ENCODE measurements at places on chromosomes 2 and 18. TPM values are rescaled to one million over a fixed set of nuclear protein-coding genes. Genes with fewer than 3 reads are reported as not detected.

Gene SFT2D3
- 4.9 TPM for total RNA-seq

Gene CCDC68
- 0.26 TPM for total RNA-seq

Gene ONECUT2
- total RNA-seq = not detected

Gene DES
- total RNA-seq = not detected

Gene MTLN
- total RNA-seq = 68.2 TPM

Gene GALNT3
- total RNA-seq = under 0.01 TPM

Gene GPR39
- not detected for total RNA-seq

Gene NAT8
- not detected for total RNA-seq

Gene UGT1A10
- not detected for total RNA-seq

Gene TTC31
- total RNA-seq = 7.3 TPM

DNA sequence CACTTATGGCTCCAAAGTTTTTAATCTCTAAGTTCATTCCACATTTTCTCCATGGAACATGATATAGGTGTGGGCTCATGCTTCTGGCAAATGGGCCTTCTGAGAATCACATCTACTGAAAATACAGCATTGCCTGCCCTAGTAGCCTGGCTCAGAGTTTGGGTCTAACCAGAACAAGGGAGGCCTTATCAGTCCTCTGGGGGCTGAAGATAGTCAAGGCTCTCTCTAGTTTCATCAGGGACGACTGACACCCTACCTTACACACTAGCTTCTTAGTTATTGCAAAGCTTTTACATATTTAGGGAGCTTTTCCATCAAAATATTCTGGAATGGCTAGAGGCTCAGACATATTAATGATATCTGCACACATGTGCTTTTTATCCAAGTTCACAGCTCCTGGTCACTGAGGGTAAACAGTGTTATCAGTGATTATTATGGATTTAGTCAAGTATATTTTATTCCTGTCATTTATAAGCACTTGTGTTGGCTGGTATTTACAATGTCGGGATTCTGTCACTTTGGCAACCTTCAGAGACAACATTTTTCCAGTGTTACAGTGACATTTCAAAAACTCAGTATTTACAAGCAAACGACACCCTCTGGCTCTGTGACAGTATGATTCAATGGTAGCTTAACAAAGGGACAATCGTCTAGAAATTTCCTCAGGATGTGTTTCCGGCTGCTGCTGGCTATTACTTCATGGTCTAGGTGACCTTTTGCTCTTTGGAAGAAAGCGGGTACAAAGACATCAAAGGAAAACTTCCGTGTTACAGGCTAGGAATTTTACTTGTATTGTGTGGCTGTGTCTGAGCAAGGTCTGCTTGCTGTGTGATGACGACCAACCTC, 200.6 kb downstream of the TCF4 start:
- peak; percentile 87 for DNase-seq

DNA sequence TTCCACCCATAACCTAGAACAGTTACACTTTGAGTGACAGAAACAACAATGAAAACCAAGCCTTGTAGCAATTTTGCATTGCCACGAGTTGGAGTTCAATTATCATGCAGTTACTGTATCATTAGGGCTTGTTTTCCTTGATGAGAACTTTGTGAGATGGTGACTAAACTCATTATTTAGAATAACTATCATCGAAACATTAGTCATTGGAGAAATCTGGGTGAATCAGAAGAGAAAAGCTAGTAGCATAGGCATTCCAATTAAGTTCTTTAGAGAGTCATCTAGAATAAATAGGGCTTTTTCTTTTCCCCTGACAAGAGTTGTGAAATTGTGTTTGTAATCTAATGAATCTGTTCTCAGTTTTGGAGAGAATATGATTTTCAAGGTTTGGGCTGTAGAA, 122.8 kb upstream of the DOCK10 start:
- no peak for DNase-seq

- peak; percentile 37 for DNase-seq
Measured at GRCh38 chr2:165203689-165204559, at the start of gene SCN3A. Gene SCN3A, minus strand, starts transcription at chr2:165204050. Its CDS starts 27,656 bp downstream, at chr2:165176394.

- DNase-seq = peak; percentile 52
Measured at GRCh38 chr2:189407281-189408209, 33.7 kb upstream of the WDR75 start.

DNA sequence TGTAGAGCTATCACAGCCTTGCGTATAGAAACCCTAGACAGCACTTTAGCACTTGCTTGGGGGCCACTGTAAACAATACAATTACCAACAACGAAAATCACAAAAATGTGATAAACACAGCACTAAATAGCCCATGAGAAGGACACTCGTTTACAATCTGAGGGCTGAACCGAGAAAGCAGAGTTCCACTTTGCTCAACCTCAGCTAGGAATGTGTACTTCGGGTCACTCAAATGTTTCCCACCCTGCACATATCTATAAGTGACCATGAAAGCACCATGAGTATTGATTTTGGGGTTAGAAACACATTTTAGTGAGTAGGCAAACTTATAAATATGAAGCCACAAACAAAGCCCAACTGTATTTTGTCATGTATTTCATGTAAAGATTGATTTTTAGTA, 62.3 kb downstream of the FRZB start:
- no peak for DNase-seq

GRCh38 chr2:183459466-183459865, 335.2 kb downstream of the NUP35 start:
- DNase-seq = no peak

- no peak for DNase-seq
Measured at GRCh38 chr2:74004212-74005182, 19.8 kb downstream of the TET3 start.

DNA sequence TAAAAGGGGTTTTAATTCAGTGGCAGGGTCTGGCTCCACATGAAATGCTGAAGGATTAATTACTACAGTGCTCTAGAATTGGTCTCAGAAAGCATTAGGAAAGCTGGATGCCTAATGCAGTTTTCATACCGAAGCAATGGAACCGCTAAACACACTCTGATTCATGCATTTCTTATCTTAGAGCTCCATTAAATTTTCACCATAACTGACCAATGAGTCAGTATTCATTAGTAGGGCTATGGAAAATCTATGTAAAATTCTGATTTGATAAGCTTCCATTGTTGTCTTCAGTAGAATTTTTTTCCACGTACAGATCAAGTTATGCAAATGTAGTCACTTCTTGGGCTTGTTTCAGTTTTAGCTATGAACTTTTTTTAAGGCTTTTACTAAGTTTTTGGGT, 359.9 kb downstream of the ARHGAP15 start:
- DNase-seq = no peak

DNA sequence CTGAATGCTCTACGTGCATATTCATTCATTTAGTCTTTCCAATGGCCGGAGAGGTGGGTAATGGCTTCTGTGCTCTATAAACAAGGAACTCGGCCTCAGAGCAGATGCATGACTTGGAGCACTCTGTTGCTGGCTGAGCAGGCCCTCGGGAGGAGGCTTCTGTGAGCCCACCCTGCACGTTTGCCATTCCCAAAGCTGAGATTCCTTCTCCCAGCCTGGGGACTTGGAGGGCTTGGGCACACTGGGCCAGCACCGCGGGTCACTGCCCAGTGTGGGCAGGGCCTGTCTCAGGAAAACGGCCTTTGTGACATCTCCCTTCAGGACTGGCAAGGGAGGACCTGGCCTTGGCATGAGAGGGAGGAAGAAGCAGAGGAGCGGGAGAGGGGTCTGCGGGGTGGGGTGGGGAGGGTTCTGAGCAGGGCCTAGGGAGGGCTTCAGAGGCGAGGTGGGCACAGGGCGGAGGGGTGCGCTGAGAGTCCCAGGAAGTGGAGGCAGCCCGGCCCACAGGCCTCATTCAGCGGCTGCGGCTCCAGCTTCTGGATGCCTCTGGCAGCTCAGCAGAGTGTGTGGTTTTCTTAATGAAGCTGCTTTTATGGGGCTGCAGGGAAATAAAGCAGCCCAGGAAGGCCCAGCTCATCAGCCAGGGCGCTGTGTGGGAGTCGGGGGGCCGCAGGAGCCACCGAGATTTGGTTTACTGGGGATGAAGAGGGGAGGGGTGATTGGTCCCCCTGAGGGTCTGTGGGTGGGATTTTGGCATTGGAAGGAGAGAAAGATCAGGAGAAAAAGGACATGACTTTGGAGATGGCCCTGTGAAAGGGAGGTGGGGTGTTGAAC, 51.7 kb upstream of the OTOF start:
- no peak for DNase-seq

DNA sequence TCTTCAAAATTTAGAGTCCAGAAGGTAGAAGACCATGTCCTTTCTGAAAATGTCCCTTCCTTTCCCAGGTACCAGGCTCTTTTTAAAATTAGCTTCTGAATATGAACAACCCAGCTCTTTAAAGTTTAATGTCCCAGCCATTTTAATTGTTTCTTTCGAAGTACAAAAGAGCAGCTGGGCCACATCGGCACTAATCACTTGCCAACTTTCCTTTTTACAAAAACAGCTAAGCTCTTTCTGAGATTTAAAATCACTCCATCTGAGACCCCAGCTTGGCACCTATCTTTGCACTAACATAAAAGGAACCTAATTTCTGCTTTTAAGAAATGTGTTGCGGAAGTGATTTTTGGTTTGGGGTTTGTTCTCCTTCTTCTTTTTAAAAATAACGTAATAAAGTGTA, 2.6 kb downstream of the BOD1L2 start:
- DNase-seq = no peak
